Stimulated activated CD4-positive, alpha-beta T cell treated with anti-CD3 and anti-CD28 coated beads, Interleukin-12 subunit alpha, Interleukin-12 subunit beta, amount 100 ng/mL, for 4 hours (primary cell): ENCODE measurements at places on chromosomes 4 and X.

DNA sequence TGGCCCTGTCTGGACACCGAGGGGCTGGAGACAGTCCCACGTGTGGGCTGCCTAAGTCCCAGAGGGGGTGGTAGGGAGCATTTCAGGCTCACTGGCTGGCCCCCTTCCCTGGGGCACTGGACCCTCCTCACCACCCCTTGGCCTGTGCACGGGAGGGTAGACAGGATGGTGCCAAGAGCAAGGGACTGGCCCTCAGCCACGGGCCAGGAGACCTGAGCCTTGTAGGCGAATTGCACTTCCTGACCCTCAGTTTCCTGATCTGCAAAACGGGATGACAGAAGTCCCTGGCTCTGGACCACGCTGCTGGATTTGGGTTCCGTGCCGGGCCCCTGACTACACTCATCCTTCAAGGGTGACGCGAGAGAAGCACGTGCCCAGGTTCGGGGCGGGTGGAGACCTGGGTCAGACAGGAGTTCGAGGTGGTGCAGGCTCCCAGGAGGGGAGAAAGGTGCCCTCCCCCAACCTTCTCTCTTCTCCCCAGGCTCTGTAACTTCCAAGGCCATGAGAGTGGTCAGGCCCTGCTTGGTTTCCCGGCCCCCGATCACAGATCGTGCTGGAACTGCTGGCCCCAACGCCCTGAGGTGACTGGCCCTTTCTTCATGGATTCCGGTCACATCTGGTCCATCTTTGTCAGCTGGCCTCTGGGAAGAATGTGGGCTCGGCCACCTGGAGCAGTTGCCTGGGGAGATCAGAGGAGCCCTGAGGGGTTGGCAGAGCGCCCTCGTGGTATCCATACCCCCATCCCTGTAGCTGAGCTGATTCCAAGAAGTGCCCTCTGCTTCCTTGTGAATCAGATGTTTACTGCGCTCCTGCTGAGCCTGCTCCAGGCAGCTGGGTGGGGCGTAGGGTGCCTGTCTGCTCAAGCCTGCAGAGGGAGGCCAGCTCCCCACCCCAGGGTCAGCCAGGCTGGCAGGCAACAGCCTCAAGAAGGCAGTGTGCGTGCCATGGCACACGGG is 3.3 kb downstream of the SH3BP2 start:
- no peak for DNase-seq

- DNase-seq: no peak
Measured at GRCh38 chr4:126061655-126062054, 746.9 kb downstream of the FAT4 start.

DNA sequence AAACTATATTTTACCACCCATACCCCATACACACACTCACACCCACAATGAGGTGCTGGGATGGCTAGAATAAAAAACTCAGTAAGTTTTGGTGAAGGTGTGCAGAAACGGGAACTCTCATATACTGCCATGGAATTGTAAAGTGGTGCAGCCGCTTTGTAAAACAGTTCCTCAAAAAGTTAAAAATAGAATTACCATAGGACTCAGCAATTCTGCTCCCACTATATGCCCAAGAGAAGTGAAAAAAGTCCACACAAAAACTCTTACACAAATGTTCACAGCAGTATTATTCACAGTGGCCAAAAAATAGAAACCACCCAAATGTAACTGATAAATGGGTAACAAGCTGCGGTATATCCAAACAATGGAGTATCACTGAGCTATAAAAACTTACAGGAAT is 6.5 kb downstream of the CENPU start:
- DNase-seq: no peak

- DNase-seq: no peak
Measured at GRCh38 chr4:101475246-101475645, 127.9 kb upstream of the PPP3CA start.

GRCh38 chr4:17206829-17207801 is 304.8 kb downstream of the QDPR start:
- DNase-seq: no peak

GRCh38 chr4:185513489-185514181 is 21.7 kb downstream of the PDLIM3 start:
- no peak for DNase-seq

DNA sequence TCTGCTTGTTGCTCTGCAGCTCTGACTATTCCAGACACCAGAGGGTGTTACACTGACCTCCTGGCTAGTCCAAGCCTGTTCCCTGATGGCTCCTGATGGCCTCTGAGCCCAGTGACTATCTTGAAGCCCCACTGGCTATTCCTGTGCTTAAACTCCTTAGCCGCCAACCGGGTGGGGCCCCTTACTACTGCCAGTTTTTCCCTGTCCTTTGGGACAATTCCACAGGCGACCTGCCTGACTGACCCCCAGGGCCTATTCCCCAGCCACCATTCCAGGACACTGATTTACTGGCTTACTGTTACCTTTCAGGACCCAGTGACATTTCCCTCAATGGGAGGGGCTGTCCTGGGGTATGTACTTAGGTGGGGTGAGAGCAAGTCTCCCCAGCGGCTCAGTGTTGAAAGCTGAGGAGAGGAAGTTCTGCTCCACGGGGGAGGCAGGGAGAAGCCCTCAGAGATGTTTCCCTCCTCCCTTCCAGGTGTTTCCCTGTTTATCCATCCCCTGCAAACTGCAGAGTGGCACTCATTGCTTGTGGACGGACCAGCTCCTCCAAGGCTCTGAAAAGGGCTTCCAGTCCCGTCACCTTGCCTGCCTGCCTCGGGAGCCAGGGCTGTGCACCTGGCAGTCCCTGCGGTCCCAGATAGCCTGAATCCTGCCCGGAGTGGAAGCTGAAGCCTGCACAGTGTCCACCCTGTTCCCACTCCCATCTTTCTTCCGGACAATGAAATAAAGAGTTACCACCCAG is 4.0 kb downstream of the TIMP1 start:
- no peak for DNase-seq

DNA sequence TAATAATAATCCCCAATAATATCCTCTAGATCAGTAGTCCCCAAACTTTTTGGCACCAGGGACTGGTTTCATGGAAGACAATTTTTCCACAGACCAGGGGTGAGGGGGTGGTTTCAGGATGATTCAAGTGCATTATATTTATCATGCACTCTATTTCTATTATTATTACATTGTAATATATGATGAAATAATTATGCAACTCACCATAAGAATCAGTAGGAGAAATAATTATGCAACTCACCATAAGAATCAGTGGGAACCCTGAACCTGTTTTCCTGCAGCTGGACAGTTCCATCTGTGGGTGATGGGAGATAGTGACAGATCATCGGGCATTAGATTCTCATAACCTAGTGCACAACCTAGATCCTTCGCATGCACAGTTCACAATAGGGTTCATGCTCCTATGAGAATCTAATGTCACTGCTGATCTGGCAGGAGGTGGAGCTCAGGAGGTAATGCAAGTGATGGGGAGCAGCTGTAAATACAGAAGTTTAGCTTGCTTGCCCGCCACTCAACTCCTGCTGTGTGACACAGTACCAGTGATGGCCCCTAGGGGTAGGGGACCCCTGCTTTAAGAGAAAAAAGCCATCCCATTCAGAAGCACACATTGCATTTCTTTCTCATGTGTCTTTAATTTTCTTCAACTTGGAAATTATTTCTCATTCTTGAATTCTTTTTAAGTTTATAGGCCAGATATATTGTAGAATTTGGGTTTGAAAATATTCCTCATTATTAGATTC is 16.0 kb upstream of the SH3RF1 start:
- DNase-seq: no peak

GRCh38 chr4:109511414-109511813 is 48.6 kb upstream of the MCUB start:
- DNase-seq: no peak

- DNase-seq: no peak
Measured at GRCh38 chrX:149638860-149639259, 7.3 kb upstream of the TMEM185A start.

- DNase-seq: no peak
Measured at GRCh38 chr4:73663576-73663975, 43.3 kb upstream of the RASSF6 start.

GRCh38 chr4:171601091-171601490 is 212.1 kb upstream of the GALNTL6 start:
- no peak for DNase-seq

DNA sequence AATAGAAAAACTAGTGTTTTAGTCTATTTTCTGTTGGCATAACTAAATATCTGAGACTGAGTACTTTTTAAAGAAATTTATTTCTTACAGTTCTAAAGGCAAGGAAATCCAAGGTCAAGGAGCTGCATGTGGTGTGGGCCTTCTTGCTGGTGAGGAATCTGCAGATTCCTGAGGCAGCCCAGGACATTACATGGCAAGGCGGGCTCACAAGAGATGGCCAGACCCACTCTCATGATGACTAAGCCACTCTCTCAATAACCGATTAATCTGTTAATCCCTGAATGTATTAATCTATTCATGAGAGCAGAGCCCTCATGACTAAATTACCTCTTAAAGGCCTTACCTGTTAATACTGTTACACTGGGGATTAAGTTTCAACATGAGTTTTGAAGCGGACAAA is 340.8 kb downstream of the GRXCR1 start:
- DNase-seq: no peak

DNA sequence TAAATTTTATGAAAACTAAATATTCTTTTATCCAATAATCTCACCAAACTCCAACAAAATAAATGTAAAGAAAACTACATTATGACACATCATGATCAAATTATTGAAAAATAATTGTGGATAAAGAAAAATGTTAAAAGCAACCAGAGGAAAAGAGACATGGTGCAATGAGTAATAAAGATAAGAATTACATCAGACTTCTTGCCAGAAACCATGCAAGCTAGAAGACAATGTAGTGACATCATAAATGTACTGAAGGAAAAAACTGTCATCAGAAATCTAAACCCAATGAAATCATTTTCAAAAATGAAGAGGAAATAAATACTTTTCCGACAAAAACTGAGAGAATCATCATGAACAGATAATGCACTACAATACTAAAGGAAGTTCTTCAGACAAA is 135.9 kb upstream of the EOLA2 start:
- DNase-seq: no peak

DNA sequence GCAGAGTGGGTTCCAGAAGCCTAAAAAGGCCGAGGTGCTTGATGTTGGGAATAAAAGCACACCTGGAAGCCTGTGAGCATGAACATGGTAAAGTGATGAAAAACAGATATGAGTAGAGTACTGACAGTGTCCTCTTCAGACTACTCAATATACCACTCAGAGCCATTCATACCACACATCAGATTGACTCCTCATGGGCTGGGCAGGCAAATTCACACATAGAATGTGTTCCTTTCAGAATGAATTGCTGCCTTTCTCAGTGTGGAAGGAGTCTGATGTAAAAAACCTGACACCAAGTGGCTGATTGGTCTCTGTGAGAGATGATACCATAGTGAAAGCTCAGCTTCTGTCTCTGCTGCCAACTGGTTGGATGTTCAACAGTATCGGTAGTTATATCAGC is 442.7 kb downstream of the RAPGEF2 start:
- no peak for DNase-seq

- DNase-seq: no peak
Measured at GRCh38 chr4:70747874-70748273, 26.1 kb downstream of the RUFY3 start.

GRCh38 chrX:153494541-153495361 is at the start of gene BGN:
Gene BGN, plus strand, starts transcription at chrX:153494980. Its CDS starts 9,652 bp downstream, at chrX:153504632.
- no peak for DNase-seq

DNA sequence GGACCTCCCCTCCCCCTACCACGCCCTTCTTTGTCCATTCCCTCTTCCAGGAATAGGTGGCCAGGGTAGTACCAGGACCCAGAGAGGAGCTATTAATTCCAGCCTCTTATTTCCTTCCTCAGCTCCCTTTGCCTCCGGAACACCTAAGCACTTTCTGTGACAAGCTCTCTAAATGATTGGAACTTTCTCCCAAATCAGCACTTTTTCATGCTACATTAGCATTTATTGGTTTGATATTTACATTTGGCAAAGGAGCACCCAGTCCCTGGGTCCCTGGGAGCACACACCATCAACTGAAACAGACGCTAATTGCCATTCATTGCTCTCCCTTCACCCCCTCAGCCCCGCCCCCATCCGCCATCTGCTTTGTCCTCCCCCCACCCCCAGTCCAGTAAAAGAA is 182.0 kb upstream of the BCOR start:
- no peak for DNase-seq

DNA sequence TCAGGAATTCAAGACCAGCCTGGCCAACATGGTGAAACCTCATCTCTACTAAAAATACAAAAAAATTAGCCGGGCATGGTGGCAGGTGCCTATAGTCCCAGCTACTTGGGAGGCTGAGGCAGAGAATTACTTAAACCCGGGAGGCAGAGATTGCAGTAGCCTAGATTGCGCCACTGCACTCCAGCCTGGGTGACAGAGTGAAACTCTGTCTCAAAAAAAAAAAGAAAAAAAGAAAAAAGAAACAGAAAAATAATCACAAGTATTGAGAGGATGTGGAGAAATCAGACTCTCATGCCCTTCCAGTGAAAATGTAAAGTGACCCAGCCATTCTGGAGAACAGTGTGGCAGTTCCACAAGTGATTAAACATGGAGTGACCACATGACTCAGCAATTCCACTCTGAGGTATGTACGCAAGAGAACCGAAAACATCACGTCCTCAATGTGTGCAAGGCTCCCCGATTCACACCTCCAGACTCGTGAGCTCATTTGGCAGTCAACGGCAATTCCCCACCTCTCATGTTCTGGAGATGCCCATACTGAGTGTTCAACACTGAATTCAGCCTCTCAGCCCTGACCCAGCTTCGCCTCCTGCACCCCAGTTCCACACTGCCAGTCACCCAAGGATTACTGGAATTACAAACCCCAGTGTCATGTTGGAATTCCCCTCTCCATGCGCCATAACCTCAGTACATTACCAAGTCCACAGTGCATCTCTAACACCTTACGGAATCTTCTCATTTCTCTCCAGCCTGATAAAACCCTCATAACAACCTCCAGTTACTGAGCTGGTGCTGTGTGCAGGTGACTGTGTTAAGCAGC is 21.1 kb downstream of the ACOX3 start:
- DNase-seq: no peak

GRCh38 chrX:77556276-77556675 is 109.1 kb downstream of the FGF16 start:
- DNase-seq: no peak

- DNase-seq: no peak
Measured at GRCh38 chrX:155968791-155969190, 28.7 kb upstream of the IL9R start.

- no peak for DNase-seq
Measured at GRCh38 chrX:1026263-1027015, 186.0 kb downstream of the CRLF2 start.

GRCh38 chrX:25427873-25428555 is 412.2 kb upstream of the ARX start:
- DNase-seq: no peak

- no peak for DNase-seq
Measured at GRCh38 chr4:138021139-138021830, 220.9 kb downstream of the SLC7A11 start.

DNA sequence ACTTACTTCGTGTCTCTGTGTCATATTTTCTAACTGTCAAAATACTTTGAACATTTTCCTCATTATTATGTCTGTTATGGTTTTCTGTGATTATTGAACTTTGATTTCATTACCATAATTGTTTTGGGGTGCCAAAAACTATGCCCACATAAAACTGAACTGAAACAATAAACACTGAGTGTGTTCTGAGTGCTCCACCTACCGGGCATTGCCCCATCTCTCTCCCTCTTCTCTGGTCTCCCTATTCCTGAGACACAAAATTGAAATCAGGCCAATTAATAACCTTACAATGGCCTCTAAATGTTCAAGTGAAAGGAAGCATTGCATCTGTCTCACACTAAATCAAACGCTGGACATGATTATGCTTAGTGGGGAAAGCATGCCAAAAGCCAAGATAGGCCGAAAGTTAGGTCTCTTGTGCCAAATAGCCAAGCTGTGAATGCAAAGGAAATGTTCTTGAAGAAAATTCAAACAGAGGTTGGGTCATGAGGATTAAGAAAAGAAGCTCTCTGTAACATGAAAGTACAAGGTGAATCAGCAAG is 972.3 kb downstream of the PCDH7 start:
- DNase-seq: no peak
